NCI-H2029 treated with DMSO at 0.1 percent for 48 hours (cell line): ENCODE measurements at places on chromosomes 1 and 21.

DNA sequence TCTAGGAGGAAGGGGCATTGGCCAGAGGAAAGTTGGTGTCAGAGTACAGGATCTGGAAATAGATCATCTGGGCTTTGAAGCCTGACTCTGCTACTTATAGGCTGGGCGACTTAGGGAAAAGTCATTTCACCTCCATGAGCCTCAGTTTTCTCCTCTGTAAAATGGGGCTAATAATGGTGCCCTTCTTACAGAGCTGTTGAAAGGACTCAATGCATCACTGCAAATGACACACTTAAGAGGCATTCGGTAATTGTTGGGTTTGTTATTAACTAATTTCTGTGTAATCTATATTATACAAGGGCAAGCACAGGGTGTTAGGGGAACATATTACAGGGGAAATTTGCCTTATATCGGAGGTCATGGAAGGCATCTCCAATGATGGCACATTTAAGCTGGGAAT, 96.1 kb downstream of the KAZN start:
- no peak for DNase-seq

DNA sequence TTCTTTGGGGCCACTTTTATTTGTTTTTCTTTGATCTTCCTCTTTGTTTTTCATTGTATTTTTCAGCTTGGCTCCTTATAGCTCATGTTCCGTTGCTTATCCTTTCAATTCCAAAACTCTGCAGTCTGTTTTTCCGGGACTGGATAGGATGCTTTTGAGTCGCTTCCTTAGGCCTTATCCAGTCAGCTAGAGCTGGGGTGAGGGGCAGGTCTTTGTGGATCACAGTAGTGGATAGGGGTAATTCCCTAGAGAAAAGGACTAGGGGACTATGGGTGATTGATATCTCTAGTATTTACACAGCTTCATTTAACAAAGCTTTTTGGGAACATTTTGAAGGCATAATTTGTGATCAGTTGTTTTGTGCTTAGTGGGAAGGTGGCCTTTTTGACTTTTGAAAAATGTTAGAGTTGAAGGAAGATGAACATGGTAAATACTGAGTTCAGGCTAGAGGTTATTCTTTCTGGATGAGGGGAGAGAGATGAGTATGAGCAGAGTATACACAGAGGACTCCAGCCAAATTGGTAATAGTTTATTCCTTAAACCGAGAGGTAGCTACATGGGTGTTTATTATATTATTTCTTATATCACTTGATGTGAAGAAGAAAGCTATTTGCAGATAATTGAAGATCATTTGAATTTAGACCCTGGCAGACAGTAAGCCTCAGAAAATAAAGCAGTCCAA, 22.5 kb downstream of the CEP350 start:
- DNase-seq = no peak

DNA sequence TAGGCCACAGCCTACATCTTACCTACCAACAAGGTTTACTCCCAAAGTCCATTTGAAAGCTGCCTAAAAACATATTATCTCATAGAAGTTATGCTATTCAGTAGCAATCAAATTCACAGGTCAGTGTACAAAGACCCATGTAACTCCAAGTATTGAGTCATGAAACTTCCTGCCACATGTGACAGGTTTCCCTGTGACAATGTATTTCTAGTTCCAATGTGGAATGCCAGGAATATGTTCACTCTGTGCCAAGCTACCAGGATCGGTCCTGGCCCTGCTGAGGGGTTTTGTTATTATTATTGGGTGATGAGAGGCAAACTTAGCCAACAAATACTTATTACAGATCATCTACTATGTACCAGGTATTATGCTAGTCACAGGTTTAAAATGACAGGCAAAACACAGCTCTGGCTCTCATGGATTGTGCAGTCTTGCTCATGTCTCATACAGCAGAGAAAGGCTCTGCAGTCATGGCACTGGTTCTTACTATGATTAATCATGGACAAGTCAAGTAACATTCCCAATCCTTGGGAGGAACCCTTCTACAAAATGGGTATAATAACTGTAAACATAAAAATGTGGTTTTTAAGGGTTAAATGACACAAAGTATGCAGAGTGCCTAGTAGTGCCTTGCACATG, 22.5 kb downstream of the DPH5 start:
- no peak for DNase-seq

DNA sequence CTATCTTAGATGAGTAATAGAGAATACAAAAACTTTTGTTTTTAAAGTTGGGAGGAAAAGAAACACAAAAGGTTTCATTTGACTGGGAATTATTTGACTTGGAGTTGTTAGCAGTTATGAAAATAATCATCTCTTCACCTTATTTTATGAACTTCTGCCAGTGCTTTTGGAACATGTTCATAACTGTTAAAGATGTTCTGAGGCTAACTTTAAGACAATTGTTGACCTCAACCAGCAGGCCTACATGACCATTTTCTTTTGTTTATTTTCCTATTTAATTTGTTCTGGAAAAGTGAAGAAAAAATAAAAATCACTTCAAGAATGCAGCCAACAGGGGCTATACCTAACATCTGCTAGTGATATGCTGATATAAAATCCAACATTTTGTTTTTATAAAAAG, 37.4 kb downstream of the JAM2 start:
- DNase-seq = no peak

DNA sequence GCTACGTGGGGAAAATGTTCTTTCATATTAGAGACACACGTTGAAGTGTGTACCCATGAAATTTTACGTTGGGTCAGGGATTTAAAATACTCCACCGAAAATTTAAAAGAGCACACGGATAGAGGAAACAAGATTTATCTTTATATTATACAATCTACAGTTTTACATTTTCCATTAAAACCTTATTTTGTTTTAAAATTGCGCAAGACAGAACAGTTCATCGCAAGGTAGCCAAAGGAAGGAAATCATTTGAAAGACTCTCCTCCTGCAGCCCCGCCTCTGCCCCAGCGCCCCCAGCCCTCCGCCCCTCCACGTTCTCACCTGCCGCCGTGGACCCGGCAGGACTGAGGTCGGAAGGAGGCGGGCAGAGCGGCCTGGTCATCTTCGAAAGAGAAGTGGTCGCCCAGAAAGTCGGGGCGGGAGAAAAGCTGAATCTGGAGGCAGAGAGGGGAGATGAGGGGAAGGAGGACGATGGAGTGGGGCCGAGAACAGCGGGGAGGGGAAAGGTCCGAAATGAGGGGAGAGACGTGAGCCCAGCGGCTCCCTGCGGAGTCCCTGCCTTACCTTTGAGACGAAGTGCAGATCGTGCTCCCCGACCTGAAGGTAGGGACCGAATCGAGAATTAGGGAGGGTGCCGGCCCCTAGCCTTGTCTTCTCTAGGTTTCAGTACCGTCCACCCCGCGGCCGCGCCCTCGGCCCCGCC, 18.0 kb downstream of the CRYBG2 start:
- DNase-seq = no peak

DNA sequence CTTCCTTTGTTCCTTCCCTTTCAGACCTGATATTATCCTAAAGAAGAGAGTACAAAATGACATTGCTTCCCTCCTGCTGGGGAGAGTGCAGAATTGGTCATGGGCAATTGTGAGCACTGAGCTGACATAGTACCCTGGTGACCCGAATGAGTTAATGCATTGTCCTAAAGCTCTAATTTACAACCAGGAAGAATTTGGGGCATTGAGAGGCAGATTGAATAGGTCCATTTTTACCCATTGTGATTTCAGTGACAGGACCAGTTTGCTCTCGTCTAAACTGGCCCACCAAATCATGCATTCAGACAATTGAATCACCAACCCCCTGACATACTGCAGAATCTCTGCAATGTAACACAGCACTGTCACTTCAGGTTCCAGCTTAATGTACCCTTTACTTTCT, 497.4 kb downstream of the DPYD start:
- no peak for DNase-seq

DNA sequence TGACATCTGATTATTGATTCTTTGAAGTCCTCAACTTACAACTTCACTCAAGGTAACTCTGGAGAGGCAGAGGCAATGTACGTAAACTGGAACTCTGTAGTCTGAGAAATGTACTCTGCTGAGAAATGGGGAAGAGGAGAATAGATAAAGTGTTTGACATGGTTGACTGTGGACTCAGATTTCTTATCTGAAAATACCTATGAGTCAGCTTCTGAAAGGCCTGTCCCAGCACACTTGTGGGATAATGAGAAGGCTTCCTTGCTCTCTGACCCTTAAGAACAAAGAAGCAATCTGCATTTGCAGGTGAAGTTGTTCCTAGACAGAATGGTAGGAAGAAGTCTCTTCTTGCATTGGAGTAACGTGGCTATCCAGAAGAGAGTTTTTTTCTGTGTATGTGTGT, 1573.5 kb downstream of the BRINP3 start:
- DNase-seq = no peak

DNA sequence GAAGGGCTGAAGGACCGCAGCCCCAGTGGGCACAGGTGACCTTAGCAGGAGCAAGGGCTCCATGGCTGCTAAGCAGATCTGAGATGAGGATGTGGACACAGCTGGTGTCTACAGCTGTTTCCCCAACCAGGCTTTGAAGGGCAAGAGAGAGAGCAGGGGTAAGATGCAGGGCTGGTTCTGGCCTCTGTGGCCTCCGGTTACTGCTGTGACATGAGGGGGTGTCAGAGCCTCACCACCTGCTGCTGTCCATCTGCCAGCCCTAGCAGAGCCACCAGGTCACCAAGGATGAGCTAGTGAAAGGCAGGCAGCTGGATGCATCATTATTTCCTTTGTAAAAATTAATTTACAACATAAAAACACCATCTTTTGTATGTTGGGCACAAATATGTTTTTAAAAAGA, 33.4 kb downstream of the OBSCN start:
- DNase-seq = no peak

- DNase-seq = no peak
These were observed 473.2 kb downstream of the DSCAM start for GRCh38 chr21:40373761-40374160.

DNA sequence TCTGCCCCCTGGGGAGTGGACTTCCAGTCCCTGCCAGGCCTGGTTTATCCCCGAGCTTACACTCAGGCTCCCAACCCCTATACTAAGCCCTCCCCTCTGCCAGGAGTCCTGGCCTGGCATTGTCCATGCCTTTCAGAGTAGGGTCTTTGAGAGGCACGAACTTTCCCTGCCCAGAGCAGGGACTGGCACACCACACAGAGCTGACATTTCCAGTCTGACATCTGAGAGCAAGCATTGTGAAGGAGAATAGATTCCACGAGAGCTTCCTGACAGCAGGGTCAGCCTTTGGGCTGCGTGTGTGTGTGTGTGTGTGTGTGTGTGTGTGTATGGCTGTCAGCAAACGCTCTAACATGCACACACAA, 59.5 kb upstream of the LAPTM5 start:
- no peak for DNase-seq

- no peak for DNase-seq
These were observed 28.2 kb downstream of the VAV3 start for GRCh38 chr1:107936498-107937481.
